Glomerular endothelial cell (primary cell): ENCODE measurements at places on chromosomes 3 and 15. TPM values are rescaled to one million over a fixed set of nuclear protein-coding genes. Genes with fewer than 3 reads are reported as not detected.

GRCh38 chr3:69085168-69085832, 563 bp downstream of the ARL6IP5 start:
- DNase-seq: no peak

- no peak for DNase-seq
Observed at GRCh38 chr15:63044645-63045464, 2.3 kb downstream of the TPM1 start.

- peak; percentile 33 for DNase-seq
Observed at GRCh38 chr15:42385206-42385979, 26.1 kb downstream of the CAPN3 start.

Gene SLC24A5
- not detected in 2 replicates for total RNA-seq

Gene KBTBD8
- 1.0 and 1.1 TPM in 2 replicates for total RNA-seq

- no peak for DNase-seq
Observed at GRCh38 chr15:28068930-28069329, 30.2 kb downstream of the OCA2 start.

GRCh38 chr3:139517321-139518065, 22.0 kb downstream of the RBP1 start:
- DNase-seq: no peak

GRCh38 chr3:150391161-150391560, 16.9 kb upstream of the TSC22D2 start:
- no peak for DNase-seq

- DNase-seq: no peak
Observed at GRCh38 chr3:152229692-152230091, 39.0 kb upstream of the MBNL1 start.

Gene PAK6
- total RNA-seq: not detected in 2 replicates

- DNase-seq: no peak
Observed at GRCh38 chr15:38391191-38391590, 62.7 kb upstream of the FAM98B start.

Gene PRR20G
- not detected in 2 replicates for total RNA-seq

DNA sequence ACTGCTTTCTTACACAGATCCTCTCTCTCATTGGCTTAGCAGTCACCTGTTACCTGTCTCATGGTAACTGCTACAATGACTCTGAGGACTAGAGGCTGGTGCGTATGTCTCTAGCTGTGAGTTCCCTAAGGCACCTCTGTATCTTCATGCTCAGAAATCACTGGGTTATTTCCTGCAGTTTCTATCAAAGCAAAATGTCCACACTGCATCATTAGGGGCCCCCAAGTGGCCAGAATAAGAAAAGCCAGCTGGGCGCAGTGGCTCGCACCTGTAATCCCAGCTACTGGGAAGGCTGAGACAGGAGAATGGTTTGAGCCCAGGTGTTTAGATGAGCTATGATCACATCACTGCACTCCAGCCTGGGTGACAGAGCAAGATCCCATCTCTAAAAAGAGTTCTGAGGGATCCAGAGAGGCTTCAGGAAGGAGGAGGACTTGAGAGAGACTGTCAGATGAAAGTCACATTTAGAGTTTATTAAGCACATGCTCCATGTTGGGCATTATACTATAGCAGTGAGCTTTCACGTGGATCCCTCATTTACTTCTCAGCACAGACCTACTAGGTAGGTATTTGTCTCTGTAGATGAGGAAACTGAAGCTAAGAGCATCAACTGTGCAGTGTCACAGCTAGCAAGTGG, 2.3 kb upstream of the VPS18 start:
- DNase-seq: no peak

DNA sequence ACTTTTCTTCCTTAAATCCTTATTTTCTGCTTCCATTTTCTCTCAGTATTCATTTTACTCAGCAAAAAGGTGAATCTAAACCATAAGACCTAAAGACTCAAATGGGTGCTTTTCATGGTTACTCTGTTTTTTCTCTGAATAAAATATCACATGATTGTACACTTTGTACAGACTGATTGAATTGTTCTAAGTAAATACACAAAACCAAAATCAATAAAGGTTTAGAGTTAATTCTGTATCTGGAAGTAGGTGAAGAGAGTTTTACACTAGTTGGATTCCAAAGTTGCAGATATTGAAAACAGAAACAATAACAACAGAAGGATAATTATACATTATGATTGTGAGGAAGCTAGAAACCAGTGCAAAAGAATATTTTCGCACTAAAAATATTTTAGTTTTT, 546.2 kb downstream of the TUSC7 start:
- no peak for DNase-seq

GRCh38 chr3:15651396-15651795, 49.9 kb downstream of the BTD start:
- DNase-seq: no peak

DNA sequence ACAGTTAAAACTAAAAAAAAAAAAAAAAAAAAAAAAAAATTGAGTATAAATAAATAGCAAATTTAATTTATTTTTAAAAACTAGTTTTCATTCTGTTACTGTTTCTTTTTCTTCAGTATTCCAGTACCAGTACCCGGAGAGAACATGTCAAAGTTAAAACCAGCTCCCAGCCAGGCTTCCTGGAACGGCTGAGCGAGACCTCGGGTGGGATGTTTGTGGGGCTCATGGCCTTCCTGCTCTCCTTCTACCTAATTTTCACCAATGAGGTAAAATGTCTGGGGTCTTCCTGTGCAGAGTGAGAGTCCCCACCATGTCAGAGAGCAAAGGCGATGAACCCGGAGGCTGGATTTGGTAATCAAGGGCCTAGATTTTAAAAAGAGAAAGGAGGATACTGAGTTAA, 4.4 kb downstream of the TMEM43 start:
- no peak for DNase-seq

- no peak for DNase-seq
Observed at GRCh38 chr3:78825118-78825857, 942.5 kb downstream of the ROBO1 start.

Gene VIPR1
- 1.4 and 6.9 TPM in 2 replicates for total RNA-seq

GRCh38 chr3:7204848-7205156, 343.9 kb downstream of the GRM7 start:
- no peak for DNase-seq

GRCh38 chr3:182959474-182960350, 20.6 kb downstream of the DCUN1D1 start:
- no peak for DNase-seq

Gene RAD54L2
- total RNA-seq: 12.5 and 28.0 TPM in 2 replicates

Gene OIP5
- total RNA-seq: 2.5 and 2.9 TPM in 2 replicates

- DNase-seq: no peak
Observed at GRCh38 chr3:157125101-157125500, 34.8 kb downstream of the CCNL1 start.
